Activated CD4-positive, CD25-positive, alpha-beta regulatory T cell (primary cell): ENCODE measurements at places on chromosomes 7 and 10.

GRCh38 chr7:2893411-2893861 lies 49.3 kb upstream of the GNA12 start:
- DNase-seq, result no peak

GRCh38 chr7:82697897-82698296 lies 254.3 kb upstream of the CACNA2D1 start:
- DNase-seq, result no peak

GRCh38 chr7:47100817-47101435 lies 481.0 kb downstream of the TNS3 start:
- no peak for DNase-seq

DNA sequence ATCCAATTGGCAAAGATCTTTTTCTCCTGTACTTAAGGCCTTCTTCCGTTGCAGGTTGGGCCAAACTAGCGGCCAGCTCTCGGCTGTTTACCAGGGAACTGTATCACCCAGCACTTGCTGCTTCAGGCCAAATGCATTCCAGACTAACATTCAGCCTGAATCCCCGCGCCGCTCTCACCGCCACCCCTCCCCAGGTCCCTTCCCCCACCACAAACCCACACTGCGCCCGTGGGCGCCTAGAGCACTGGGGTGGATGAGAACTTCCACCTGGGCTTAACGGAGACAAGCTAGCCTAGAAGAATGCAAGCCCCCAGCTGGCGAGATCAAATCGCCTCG lies 676 bp downstream of the TCAF1 start:
- DNase-seq, result no peak

DNA sequence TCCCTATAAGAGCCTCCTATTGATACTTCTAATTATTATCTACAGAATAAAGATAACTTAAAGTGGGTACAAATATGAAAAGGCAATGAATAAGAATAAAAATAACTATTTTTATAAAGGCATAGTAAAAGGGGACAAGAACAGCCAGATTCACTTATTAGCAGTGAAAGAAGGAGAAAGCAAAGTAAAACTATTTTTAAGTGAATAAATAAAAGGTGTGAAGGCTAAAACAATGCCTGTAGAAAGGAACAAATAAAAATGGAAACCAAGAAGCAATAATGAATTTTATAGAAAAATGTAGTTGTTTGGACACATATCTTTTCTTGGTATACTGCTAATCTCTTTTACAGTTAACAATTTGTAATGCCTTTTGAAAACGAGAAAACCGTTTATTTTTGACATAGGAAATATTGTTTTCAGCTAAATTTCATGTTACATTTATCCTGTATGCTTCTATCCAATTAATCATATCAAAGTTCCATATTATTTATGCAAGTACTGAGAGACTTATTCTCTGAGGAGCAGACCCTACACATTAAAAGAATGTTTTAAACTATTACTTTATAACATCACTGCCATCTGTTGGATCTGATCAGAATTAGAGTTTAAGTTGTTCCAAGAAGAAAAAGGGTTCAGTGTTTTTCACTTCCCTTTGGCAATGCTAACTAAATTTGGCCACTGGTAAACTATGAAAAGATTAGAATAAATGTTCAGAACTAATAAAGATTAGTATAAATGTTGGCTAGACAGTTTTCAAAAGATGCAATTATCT lies 59.1 kb downstream of the ARMC3 start:
- no peak for DNase-seq

DNA sequence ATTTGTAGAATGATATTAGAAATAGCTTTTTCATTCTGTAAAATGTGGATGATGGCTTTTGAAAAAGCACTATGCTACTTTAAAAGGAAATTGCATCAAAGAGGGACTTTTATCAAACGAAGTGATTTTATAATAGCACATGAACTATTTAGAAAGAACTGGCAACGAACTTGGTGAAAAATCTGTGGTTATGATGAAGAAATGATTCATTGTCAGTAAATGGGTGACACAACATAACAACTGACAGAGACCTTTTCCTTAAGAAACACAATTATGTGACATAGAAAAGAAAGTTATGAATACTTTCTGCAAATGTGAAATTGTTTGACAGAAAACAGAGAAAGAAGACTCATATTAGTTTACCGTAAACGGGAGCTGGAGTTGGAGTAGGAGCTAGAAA lies 60.7 kb upstream of the LAMB4 start:
- no peak for DNase-seq

- DNase-seq, result no peak
These were observed 19.4 kb downstream of the GSTO2 start for GRCh38 chr10:104288355-104288754.

- DNase-seq, result no peak
These were observed 40.0 kb downstream of the EPDR1 start for GRCh38 chr7:37960483-37960882.

- DNase-seq, result no peak
These were observed 335.4 kb upstream of the MGMT start for GRCh38 chr10:129131457-129132132.

DNA sequence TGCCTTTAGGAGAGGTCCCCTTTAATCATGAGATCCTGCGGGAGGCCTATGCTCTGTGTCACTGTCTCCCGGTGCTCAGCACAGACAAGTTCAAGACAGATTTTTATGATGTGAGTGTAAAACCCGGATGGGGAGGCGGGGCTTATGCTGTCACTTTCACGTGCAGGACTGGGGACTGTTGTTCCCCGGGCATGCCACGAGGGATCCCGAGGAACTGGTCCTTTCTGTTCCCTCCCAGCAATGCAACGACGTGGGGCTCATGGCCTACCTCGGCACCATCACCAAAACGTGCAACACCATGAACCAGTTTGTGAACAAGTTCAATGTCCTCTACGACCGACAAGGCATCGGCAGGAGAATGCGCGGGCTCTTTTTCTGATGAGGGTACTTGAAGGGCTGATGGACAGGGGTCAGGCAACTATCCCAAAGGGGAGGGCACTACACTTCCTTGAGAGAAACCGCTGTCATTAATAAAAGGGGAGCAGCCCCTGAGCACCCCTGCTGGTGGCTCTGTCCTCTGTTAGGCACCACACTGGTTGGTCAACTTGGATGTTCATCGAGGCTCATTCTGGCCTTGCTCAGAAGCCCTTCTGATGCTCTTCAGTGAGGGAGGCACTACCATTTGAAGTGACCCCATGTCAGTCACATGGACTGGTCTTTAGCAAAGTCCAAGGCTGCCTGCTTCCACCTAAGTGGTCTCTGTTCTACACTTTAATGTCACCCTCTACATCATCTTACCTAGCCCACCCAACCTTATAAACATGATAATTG lies 2.8 kb downstream of the COPS6 start:
- DNase-seq, result no peak

DNA sequence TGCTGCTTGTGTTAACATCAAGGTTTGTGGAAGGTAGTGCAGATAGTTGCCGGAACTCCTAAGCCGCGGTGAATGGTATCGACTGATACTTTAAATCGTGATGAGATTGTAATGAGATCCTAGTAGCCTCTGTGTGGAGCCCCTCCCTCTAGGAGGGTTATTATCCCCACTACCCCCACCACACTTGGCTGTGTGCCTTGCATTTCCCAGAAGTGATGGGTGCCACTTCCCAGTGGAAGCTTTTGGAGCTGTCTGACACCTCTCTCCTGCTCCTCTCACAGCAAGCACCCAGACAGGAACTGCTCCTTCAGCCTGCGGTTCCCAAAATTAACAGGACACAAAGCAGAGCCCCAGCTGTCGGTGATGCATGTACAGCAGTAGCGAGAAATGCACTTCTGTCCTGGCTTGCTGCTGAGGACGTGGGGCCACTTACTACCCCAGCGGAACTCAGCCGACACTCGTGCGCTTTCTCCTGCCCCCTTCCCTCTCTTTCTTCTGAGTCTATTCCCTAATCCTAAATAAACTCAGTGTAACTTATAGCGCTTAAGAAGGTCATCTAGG lies 52.5 kb downstream of the PRKAG2 start:
- DNase-seq, result no peak

DNA sequence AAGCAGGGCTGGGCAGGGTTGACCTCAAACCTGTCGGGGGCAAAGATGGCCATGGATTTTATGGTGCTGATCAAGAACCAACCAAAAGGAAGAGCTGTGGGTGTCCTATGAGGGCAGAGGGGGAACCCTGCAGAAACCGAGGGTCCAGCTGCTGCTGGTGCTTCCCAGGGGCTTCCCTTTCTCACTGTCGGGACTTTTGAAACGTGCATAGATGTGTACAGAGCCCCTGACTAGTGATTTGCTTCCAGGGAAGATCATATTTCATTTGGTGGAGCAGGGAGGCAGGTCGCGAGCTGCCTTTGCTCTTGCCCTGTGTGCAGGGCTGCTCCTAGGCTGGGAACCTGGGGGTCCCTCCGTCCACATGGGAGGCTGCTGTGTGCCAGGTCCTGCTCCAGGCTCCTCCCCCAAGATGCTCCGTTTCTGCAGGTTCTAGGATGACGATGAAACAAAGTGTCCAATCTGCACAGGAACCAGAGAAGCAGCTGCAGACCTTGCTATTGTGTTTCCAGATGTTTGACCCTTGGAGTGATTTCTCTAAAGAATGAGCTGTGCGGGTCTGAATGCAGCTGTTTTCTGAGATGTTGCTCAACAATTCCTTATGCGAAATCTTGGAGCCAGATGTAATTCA lies 9.4 kb upstream of the INPP5A start:
- no peak for DNase-seq

DNA sequence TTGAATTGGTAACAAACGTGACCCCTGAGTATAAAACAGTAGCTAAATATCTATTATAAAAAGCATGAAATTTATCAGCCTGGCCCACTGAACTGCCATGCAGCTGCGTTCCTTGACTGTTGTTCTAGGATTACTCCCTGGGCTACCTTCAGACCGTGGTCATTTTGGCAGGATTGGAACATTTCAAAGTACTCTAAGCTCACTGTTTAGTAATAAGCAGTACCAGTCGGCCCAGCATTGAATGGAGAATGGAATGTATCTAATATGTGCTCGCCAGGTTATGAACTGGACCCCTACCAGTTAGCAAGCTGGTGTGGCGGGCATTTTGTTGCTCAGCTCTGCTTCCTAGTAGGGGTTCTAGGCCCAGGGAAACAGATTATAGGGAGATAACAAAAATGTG lies 112.2 kb downstream of the SEMA3C start:
- DNase-seq, result no peak

- DNase-seq, result no peak
These were observed 16.6 kb upstream of the RET start for GRCh38 chr10:43060291-43060690.

- DNase-seq, result no peak
These were observed 5.5 kb upstream of the CTBP2 start for GRCh38 chr10:125165584-125166573.

DNA sequence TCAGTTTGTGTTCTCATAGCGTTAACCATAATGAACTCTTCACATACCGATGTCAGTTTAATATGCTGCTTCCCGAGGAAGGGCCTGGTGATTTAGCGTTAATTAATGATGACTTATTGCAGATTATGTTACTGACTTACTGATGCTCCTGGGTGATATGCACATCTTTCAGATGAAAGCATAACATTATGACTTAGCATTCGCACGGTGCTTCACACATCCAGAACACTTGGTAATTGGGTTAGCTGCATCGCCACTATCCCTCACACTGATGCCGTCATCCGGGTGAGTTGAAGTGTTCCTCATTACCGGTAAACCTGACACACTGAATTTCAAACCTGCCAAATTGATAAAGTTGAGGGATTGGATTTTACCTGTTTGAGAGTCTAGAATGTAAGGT lies 239.0 kb upstream of the PODXL start:
- DNase-seq, result no peak
